Cortex of kidney (tissue), 1 donor: ENCODE measurements at places on chromosomes 4 and X.

- DNase-seq, result no peak
Measured at GRCh38 chr4:43331226-43332051, 438.9 kb downstream of the GRXCR1 start.

GRCh38 chrX:111445485-111445884 is 33.5 kb upstream of the DCX start:
- no peak for DNase-seq

DNA sequence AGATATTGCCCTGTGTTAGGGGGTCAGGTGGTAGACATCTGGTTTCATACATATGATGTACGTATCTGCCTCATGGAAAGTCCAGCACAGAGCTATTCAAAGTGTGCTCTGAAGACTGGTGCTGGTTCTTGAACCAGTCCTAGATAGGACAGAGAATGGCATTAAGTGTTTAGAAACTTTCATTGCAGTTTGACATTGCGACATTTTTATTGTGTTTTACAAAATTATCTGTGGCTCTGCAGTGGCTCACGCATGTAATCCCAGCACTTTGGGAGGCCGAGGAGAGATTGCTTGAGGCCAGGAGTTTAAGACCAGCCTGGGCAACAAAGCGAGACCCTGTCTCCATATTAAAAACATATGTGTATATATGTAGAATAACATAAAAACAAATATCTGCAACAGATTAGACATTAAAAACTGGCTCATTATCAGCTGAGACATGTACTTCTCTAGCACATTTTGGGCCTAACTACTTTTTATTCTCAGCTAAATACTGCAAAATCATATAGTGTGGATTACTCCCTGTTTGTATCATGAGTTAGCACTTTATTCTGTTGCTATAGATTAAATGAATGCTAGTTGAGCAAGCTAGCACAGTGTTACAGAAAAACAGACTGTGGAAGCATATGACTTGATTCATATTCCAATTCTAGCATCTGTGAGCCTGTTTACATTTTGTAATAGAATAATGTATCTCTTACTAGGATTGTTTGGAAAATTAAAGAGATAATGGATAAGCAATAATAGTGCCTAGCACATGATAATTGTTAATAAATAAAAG is 57.1 kb downstream of the USP9X start:
- no peak for DNase-seq

GRCh38 chr4:54230484-54231418 is 1.7 kb downstream of the PDGFRA start:
- DNase-seq, result no peak

GRCh38 chrX:10979956-10980355 is 131.2 kb upstream of the HCCS start:
- no peak for DNase-seq

DNA sequence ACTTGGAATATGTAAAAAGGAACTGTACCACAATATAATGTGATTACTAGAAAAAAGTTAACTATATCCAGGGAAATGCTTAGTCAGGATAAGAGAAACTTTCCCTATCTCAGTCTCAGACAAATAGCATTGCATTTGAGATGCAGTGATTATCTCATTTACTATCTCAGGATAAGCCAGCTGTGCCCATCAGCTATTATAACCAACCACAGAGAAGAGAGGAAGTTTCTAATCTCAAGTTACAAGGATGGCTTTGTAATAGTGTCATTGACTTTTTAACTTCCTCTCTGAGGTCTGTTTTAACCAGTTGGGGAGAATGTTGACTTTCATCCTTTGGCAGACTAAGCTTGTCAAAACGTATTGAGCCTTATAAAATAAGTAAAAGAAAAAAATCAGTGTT is 56.5 kb downstream of the SNX25 start:
- no peak for DNase-seq

DNA sequence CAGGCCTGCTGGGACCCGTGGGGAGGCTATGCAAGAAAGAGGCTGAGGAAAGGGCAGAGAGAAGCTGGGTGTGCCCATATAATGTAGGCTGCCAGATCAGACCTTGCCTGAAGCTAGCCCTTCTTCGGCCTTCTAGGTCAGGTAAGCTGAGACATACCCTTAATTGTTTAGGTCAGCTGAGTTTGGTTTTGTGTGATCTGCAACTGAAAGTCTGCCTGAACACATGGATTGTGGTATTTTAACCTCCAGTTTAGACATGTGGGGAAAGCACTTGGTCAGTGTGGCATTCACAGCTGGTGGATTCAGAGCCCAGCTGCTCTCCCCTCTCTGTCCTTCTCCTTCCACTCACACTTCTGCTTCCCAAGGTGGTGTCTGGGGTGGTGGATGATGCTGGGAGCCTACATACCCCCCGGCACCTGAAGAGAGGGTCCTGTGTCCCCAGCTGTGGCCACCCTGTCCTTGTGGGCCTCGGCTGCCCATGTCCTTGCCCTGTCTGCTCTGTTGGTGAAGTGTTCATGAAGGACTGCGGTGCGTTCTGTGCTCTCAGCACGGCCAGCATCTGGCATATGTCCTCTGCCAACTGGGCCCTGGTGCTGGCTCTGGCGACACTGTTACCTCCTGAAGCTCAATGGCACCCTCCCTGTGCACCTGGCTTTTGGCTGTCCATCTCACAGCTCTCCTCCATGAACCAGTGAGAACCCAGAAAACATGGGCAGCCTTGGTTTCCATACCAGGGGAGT is 82.1 kb downstream of the NAT8L start:
- DNase-seq, result no peak

DNA sequence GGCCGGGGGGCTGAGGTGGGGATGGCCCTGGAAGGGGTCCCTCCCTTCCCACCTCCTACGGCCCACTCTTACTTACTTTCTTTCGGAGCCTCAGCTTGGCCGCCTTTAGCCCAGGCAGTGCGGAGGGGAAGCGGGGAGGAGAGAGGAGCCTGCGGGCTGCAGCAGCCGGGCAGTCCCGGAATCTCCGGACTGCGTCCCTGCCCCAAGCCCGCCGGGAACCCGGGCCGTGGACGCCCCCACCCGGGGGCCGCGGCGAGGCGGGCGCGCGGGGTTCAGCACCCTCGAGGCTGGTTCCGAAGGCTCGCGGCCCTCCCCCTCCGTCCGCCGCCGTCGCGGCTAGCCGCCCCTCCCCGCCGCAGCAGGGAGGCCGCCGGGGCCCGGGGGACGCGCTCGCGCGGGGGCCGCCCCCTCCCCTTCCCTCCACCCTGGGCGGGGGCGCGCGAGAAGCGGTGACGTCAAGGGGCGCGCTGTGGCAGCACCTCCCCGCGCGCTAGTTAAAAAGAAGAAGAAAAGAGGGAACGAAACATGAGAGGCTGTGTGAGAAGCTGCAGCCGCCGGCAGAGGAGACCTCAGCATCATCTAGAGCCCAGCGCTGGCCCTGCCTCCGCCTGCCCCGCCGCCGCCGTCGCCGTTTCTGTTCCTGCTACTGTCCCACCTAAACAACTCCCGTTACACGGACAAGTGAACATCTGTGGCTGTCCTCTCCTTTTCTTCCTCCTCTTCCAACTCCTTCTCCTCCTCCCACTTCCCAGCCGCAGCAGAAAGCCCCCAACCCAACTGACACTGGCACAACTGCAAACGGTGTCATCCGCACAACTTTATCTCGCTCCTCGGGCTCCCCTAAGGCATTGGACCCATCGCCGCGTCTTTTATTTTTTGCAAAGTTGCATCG is at the start of gene HHIP:
TSS of gene HHIP (plus strand) at position 526 of the 892 bp plus-strand sequence. CDS start 520 bp downstream, outside the sequence.
- DNase-seq, result no peak

GRCh38 chr4:101050088-101050836 is 297.1 kb downstream of the PPP3CA start:
- DNase-seq, result no peak

DNA sequence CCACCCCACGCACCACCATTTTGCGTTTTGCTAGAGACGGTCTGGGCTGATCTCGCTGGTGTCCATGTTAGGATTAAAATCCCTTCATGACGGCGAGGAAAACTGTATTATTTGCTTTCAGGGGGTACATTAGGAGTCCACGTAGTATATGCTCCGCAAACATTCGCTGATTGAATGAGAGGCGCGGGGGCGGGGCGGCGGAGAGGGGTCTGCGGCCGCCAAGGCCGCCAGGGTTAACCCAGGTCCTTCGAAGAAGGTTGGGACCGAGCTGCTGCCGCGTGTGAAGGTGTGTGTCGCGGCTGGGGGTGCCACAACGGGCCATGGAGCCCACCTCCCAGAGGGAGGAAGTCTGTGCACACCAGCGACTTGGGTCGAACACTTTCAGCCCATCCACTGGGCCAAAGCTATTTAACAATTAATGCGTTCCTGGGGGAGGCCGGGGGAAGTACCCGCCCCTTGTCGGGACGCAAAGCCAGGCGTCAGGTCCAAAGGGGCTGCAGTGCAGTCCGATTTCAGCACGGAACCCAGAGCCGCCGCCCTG is 6.4 kb upstream of the PITX2 start:
- no peak for DNase-seq

- no peak for DNase-seq
Measured at GRCh38 chr4:174005422-174005821, 278.0 kb downstream of the FBXO8 start.

DNA sequence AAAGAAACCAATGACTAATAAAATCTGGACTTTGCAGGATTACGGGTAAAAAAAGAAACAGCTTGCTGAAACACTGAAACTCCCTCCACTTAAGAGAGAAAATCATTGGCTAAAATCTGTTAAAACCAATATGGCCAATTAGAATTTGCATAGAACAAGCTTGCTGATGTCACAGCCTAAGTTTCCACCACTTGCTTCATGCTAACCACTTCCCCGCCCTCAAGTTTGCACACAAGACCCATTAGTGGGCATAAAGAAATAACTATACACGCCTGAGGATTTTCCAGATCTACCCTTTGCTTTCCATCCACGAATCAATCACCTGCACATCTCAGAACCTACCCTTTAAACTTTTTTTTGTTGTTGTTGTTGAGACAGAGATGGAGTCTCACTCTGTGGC is 42.7 kb upstream of the PHEX start:
- no peak for DNase-seq

DNA sequence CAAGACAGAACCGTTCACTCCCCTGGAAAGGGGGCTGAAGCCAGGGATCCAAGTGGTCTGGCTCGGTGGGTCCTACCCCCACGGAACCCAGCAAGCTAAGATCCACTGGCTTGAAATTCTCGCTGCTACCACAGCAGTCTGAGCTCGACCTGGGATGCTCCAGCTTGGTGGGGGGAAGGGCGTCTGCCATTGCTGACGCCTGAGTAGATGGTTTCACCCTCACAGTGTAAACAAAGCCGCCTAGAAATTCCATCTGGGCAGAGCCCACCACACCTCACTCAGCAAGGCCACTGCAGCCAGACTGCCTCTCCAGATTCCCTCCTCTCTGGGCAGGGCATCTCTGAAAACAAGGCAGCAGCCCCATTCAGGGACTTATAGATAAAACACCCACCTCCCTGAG is 13.4 kb upstream of the PBDC1 start:
- no peak for DNase-seq

DNA sequence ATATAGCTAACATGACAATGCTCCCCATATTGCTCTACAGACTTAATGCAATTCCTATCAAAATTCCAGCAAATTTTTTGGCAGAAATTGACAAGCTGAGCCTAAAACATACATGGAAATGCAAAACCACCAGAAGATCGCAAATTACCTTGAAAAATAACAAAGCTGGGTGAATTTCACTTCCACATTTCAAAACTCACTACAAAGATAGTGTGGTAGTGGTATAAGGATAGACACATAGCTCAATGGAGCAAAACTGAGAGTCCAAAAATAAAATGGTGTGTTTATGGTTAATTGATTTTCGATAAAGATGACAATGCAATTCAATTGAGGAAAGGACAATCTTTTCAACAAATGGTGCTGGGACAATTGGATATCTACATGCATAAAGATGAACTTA is 65.8 kb downstream of the SLC9A7 start:
- DNase-seq, result no peak

DNA sequence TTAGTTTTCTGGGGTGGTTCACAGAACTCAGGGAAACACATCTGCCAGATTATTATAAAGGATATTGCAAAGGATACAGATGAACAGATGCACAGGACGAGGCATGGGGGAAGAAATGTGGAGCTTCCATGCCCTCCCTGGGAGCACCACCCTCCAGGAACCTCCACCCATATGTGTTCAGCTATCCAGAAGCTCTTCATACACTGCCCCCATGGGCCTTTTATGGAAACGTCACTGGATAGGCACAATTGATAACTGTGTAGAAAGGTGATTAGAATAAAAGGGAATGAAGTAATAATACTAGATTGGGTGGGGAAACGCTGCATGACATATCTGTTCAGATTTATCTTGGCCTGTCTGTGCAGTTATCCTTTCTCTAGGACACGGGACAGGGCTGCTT is 357.9 kb downstream of the HS3ST1 start:
- no peak for DNase-seq

- DNase-seq, result no peak
Measured at GRCh38 chr4:149836546-149836945, 20.9 kb upstream of the IQCM start.

DNA sequence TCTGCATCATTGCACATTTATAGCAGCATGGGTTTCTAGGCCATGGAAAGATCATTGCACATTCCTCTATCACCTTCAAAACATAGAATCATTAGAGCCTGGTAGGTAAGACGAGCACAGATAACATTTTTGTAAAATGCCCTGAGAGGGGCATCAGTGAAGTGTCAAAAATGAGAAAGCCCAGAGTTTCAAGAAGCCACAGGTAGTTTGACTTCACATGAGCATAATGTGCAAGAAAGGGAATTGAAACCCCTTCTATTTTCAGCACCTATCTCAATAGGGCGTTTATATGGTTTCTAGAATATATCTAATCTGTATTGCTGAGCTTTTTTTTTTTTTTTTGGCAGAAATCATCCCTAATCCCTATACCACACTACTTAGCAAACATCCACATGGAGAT is 2441.7 kb downstream of the ARAP2 start:
- DNase-seq, result no peak

- DNase-seq, result no peak
Measured at GRCh38 chr4:152063621-152064240, 302.9 kb upstream of the GATB start.

GRCh38 chr4:4413806-4414205 is 26.9 kb downstream of the NSG1 start:
- no peak for DNase-seq

DNA sequence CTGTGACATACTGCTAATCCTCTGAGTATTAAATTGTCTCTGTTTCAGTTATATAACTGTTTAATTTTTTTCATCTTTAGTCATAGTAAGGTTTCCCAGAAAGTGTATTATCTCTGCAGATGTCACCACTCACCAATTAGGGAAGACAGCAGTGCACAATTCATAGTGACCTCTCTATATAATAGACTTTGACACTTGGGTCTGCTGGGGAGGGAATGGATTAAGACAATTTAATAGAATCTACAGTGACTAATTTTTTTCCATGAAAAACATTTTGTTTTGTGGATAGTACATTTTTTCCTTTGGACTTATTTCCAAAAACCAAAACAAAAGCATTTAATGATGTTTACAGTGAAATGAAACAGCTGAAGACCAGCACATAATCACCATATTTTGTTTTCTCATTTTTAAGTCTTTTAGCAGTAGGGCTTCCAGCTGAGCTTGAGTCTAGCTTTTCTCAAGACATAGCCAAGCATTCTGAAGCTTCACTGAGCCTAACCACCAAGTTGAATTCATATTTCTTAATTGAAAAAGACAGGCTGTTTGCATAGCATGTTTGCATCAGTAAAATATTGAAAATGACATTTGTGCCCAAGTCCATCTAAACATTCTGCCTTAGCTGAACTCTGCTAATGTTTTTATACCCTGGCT is 69.5 kb downstream of the PCDH19 start:
- no peak for DNase-seq

- no peak for DNase-seq
Measured at GRCh38 chr4:38290366-38290765, 330.2 kb downstream of the PTTG2 start.

GRCh38 chrX:63754860-63755579 is 30.0 kb downstream of the ARHGEF9 start:
- peak; percentile 17 for DNase-seq
